Urothelium cell line (cell line): ENCODE measurements at places on chromosomes 7 and 10.

GRCh38 chr7:135207406-135208101 lies 3.8 kb downstream of the WDR91 start:
- no peak for DNase-seq

DNA sequence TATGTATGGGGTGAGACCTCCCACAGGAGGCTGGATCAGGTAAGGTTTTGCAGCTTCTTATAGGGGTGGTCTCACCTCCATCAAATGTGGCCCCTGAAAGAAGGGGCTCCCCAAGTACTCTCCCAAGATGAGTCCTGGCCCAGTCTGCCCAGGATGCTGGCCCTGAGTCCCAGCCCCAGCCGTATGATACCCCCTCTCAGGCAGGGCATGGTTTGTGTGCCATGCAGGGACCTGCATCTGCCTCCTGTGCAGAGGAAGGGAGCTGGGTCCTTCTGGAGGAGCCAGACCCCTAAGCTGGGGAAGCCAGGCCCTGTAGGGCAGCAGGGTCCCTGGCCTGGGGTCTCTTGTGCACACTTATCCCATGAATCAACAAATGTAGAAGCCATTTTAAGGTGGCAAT lies 35.1 kb upstream of the ZNF716 start:
- no peak for DNase-seq

DNA sequence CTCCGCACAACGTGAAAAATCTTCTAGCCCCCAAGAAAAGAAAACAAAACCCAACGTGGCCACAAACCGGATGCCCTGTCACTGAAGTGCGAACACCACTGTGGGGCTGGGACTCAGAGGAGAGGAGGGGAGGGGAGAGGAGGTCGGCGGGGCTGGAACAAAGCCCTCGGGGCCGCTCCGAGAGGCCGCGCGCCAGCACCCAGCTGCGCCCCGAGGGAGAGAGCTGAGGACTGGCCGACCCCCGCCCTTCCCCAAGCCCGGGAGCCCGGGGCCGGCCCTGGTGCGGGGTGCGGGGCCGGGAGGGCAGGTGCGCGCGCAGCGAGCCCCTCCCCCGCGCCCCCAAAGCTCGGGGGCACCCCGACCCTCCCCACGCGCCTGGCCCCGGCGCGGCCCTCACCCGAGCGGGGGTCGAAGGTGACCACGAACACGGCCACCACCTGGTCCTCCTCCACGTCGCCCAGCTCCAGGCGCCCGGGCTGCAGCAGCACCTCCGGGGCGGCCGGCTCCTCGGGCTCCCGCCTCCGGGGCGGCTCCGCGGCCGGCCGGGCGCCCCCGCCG lies 398 bp downstream of the DENND11 start:
- DNase-seq: peak; percentile 30

DNA sequence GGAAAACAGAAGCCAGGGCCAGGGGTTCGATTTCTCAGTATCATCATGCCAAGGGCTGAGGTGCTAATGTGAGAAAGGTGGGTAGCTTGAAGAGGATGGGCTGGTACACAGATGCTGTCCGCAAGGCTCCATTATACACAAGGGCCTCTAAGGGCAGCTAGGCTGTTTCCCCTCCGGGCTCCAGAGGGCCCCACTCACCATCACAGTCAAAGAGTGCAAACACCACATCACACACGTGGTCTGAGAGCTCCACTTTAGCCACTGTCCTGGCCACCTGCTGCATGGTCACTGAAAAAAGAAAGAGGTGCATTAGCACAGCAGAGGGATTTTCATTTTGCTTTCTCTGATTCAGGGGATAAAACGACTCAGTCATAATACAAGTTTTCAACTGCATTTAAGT lies 20.9 kb upstream of the DNAJB12 start:
- peak; percentile 35 for DNase-seq

DNA sequence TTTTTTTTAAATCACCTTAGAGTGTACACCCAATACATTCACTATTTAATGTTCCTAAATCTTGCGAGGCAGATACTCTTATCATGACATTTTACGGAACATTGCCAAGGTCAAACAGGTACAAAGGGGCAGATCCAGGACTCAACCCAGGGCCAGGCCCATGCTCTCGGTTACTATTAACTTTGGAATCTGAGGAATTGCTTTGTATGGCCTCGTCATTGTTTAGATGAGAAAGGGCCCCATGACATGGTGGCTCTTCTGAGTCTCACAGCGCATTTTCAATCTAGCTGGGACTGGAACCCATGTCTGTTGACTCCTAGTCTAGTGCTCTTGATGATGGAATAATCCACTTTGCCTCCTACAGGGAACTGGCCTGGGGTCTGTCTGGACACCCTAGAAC lies 59.1 kb downstream of the GATA3 start:
- DNase-seq: no peak

DNA sequence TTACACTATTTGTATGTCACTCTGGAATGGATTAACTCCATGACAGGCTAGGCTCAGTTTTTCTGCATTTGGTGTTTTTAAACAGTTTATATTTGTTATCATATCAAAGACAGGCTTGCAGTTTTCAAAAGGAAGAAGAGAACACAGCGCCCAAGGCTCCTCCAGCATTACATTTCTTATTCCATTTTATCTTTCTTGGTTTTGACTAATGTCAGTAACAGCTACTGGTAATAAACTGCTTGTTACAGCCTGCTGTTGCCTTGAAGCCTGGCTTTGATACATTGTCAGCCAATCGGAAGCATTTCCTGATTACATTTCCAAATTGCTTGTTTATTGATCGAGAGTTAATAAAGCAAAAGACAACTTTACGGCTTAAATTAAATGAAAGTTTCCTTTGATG lies 166.0 kb upstream of the MDFIC start:
- DNase-seq: no peak

GRCh38 chr10:100724531-100725027 lies 20.8 kb upstream of the PAX2 start:
- no peak for DNase-seq

DNA sequence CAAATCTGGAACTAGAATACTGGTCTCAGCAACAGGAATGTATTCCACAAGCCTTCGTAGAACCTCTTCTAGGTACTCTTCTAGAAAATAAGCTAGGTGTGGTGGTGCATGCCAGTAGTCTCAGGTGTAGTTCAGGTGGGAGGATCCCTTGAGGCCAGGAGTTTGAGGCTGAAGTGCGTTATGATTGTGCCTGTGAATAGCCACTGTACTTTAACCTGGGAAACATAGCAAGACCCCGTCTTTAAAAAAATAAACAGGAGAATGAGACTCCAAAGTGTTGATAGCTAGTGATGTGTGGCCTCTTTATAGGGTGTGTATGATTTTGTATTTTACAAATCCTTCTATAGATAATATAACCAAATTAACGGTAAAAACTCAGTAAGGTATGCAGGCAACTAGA lies 1.5 kb upstream of the ZNF775 start:
- no peak for DNase-seq

GRCh38 chr7:18125476-18125875 lies 97.8 kb upstream of the PRPS1L1 start:
- DNase-seq: no peak

DNA sequence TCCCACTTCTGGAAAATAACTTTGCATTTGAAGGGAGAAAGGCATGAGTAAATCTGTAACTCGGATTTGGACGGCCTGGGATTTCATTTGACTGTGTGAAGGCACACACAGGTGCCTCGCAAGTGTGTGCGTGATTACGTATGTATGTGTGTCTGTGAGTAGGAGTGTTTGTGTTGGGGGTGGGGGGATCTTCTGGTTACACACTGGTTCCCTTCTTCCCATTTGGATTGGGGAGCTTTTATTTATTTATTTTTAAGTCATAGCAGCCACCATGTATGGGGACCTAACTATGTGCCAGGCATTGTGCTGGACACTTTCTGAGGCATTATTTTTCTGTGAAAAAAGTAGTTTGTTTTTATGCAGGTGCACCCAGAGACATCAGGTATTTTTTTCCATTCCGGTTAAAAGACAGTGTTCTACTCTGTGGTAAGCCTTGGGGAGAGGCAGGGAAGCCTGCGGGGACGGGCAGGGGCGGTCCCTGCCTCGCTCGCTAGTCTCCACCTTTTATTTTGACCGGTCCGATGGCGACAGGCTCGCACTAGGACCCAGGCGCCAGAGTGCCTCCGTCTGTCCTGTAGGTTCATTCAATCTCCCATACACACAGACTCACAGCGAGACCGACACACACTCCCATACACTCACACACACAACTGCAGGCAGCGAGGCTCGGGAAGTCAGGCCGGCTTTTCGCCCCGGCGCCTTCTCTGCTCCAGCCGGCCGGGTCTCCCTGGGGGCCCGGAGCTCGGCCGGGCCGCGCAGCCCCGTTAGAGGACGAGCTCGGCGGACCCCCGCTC lies at the start of gene MXI1:
Gene MXI1, plus strand, starts transcription at position 595 of the 794 bp plus-strand sequence. CDS start 204 bp downstream, outside the sequence.
- no peak for DNase-seq

DNA sequence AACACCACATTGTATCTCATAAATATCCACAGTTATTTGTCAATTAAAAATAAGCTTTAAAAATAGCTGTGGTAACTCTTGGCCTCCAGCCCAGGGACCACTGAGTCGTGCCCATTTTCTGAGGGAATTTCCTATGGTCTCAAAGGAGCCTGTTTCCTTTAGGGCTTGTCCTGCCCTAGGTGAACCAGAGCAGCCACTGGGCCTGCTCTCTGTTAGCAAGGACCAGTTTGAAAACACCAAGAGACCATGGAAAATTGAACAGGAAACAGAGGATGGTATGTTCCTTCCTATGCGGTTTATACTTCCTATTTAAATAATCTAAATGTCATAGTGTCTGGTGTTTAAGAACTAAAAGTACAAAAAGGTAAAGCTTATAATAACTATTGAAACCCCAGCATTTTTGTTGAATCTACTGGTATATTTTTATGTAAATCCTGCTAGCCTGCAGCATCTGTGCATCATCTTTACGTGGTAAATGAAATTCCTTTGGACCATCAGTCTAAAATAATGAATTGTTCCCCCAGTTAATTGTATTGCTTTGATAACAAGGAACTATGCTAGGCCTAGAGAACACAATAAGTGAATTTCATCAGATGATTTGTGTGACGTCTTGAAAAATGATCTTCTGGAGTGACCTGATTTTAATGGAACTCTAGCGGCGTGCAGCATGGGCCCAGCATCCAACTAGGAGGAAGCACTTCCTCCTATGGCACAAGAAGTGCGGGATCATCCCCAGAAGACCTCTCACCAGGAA lies 333.7 kb downstream of the GFRA1 start:
- no peak for DNase-seq

DNA sequence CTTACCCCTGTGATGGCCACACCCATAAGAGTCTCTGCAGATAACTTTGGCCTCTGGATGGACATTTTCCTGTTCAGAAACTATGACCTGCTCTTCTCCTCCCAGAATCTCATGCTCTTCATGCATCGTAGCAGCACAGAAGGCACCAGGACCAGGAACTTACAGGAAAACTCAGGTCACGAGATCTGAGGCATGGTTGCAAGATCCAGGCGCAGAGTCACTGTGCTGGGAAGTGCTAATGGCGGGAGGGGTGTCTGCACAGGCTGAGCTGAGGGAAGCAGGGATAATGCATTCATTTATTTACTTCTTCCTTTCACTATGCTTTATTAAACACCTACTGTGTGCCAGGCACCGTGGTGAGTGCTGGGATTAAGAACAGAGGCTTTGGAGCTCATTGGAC lies 48.2 kb upstream of the LOXL4 start:
- no peak for DNase-seq

DNA sequence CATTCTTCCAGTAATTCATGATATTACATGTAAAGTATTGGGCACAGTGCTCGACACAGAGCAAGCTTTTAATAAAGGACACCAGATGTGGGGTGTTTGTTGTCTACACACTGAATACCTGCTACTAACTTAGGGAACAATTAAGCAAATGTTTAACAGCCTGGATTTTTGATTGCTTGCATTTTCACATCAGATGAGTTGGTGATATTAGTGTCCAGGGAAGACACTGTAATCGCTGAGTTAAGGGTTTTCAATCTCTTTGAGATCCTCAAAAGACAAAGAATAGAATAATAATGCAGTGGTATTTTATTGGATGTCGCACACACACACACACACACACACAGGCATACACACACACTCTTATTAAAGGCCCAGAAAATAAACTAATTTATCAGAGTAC lies 79.1 kb downstream of the VIM start:
- no peak for DNase-seq

DNA sequence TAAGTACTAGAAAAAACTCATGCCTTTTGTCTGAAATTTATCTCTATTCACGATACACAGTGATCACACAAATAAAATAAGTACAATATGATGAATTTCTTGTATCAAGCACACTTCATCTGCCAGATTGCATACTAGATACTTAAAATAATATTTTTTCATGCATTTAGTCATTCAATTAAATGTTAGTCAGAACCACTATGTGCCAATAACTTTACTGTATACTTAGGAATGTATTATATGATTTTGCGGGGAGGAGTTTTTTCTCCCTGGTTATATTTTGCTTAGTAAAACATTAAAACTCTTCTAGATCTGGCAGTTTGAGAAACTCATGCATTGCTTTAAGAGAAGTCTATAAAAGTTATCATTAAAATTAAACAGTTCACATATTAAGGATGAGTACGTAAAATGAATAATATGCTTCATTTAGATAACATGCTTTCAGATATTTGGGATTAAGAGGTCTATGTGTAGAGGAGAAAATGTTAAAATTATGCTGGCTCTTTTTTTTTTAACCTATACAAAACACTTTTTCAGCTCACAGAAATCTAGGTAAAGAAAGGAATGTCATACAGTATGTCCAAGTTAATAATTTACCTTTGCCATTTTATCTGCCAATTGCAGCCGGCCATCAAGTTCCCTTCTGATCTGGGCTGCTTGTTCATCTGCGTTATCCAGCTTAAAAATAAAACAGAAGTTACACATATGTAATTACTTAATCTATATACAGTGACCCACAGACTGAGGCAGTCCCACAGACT lies 70.1 kb downstream of the RNF133 start:
- no peak for DNase-seq

GRCh38 chr7:51298912-51299311 lies 17.7 kb downstream of the COBL start:
- no peak for DNase-seq

GRCh38 chr7:123220396-123220795 lies 20.6 kb upstream of the SLC13A1 start:
- DNase-seq: no peak
